Activated naive CD4-positive, alpha-beta T cell treated with anti-CD3 and anti-CD28 coated beads, Interleukin-2, amount 50 U/mL, for 16 hours (primary cell): ENCODE measurements at places on chromosomes 3 and 15.

DNA sequence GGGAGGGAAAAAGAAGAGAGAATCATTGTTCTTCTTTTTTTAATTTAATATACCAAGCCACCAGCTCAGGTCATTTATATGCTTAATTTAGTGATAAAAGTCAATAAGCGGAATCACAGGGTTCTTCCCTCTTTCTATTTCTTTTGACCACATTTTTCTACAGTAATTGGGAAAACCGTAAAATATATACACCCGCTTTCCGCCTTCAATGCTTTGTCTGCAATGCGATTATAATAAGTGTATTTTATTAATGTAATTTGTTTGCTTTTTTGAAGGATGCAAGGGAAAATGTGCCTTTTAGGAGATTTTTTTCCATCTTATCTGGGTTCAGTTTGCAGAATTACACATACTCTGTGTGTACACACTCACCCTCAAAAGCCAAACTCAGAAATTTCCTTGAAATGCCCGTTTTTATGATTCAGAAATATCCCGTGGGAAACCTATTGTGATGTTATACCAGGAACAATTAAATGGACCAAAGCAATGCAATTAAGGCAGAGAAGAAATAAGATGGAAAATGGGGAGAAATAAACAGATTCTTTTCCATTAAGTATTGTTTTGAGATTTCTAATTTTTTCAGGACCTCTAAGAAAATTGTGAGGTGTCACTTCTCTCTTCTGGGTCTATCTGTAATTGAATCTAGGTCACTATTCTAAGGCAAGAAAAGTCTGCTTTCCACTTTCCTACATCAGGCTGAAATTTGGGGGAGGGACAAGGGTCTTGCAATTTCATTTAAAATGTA, 8.3 kb downstream of the SOX14 start:
- no peak for DNase-seq

DNA sequence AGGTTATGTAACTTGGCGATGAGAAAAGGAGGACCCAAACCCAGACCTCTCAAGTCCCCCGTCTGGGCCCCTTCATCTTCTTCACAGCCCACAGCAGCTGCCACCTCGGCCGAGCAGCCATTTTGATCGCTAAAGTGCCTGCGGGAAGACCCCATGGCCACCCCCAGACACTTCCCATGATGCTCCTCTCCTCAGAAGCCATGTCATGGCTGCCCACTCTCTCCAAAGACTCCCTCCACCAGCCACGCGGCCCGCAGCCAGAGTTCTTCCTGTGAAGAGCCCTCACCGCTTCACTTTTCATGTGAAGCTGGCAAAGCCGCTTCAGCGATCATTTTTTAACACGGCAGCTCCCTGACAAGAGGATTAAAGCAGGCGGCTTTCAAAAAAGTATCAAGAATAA, 335.2 kb downstream of the RORA start:
- DNase-seq, result no peak

- DNase-seq, result no peak
These were observed 41.3 kb downstream of the CMTM7 start for GRCh38 chr3:32432711-32433530.

- DNase-seq, result no peak
These were observed 39.0 kb upstream of the IGF1R start for GRCh38 chr15:98609144-98609852.

GRCh38 chr15:68598171-68599152, 19.7 kb downstream of the CORO2B start:
- no peak for DNase-seq

GRCh38 chr3:114376516-114377185, 82.8 kb downstream of the TIGIT start:
- no peak for DNase-seq

GRCh38 chr3:46835491-46835890, 27.8 kb downstream of the MYL3 start:
- no peak for DNase-seq

GRCh38 chr3:36714343-36715086, 49.8 kb downstream of the DCLK3 start:
- no peak for DNase-seq

DNA sequence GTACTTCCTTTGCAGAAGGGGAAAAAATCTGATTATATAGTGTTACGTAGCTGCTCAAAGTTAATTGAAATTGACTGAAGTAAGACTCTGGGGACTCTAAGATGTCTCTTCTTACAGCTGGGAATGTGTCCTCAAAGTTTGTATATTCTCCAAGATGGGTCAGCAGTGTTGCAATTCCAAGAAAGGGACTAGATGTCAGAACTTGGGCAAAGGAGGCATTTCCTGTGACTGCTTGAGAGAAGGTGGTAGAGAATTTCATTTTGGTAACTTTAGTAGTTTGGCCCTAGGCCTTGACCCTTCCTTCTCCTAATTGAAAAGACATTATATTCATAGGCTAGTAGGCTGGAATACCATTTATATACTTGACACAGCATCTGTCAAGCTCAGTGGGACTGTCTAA, 33.9 kb downstream of the PTPRG start:
- DNase-seq, result no peak

- no peak for DNase-seq
These were observed 87.4 kb downstream of the THSD4 start for GRCh38 chr15:71202712-71203111.
